ENCODE measurements at places on chromosomes 2 and 18.

DNA sequence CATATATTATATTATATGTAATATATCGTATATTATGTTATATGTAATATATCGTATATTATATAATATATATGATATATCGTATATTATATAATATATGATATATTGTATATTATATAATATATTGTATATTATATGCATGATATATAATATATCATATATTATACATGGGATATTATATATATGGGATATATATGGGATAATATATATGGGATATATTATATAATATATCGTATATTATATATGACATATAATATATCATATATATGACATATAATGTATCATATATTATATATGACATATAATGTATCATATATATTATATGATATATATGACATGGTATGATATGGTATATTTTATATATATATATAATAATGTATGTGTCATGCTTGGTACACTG lies 100.7 kb upstream of the STPG4 start:
- DNase-seq, result no peak

GRCh38 chr2:225994748-225995405 lies 595.4 kb downstream of the NYAP2 start:
- DNase-seq, result no peak

DNA sequence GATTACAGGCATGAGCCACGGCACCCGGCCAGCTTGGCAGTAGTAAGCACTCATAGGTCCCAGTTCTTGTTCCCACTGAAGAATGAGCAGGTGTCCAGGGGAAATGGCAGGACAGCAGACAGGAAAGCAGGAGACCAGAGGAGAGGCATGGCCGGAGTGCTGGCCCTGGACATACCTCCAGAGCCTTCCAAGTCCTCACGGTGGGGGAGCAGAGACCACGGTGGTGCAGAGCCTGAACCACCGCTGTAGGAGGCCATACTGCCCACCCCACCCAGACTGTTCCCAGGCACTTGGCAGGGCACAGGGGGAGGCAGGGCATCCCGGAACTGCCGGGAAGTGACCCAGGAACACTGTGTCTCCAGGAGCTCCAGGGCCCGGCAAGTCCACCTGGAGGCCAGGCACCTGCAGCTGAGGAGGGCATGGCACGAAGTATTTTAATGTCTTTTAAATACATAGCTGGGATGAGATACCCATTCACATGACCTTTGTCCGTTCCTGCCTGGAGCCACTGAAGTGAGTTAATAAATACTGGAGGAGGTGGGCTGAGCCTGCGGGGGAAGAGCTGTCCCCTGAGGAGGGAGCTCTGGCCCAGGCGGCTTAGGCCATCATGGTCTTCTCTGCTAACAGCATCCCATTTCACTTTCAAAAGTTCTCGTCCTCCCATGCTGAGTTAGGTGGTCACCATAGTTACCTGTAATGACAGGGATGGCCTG lies 49.7 kb upstream of the TFCP2L1 start:
- no peak for DNase-seq

GRCh38 chr2:238259061-238260020 lies 19.5 kb upstream of the HES6 start:
- no peak for DNase-seq

DNA sequence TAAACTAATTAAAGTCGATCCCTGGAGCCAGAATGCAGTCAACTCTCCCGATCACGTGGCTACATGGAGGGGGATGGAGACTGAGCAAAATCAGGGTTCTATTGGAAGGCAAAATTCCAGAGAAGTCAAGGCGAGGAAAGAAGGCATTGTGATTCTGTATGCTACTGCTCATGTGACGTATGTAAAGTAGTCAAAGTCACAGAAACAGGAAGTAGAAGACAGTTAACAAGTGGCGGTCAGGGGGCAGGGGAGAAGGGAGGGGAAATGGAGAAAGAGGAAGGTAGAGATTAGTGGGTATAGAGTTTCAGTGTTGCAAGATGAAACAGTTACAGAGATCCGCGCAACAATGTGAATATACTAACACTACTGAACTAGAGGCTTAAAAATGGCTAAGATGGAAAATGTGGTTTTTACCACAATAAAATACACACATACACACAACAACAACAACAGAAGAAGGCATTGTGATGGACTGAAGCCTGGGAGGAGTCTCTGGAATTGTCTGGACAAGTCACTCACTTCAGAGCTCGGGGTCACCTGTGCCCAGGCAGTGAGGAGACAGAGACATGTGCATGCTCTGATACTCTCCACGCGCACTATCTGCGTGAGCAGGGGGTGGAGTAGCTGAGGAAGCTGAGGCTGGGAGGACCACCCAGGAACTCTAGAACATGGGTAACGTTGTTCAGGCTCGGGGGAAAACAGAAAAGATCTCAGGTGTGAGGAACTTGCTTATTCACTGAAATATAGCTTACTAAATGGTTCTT lies 89.9 kb upstream of the CDCA7 start:
- no peak for DNase-seq

DNA sequence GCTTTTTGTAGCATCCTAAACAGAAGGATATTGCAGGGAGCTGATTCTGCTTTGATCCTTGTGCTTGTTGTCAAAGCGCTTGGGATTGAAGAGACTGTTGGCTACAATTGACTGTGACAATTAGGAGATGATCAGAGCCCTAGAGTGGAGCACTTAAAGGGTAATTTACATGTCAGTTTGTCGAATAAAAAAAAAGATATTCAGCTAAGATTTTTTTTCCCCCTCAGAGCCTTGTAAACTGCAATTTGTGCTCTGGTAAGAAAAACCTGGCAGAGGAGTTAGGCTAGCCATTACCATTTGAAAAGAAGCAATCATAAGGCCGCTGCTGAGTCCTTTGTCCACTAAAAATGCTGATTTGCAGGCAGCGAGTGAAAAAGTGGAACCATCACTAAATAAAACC lies 47.8 kb upstream of the ZEB2 start:
- DNase-seq, result no peak

- DNase-seq, result no peak
Measured at GRCh38 chr2:47653902-47654789, 128.8 kb upstream of the MSH6 start.

GRCh38 chr2:207871506-207871905 lies 101.8 kb upstream of the FZD5 start:
- no peak for DNase-seq
